ENCODE measurements at places on chromosomes 16 and 17.

GRCh38 chr17:74890554-74890953 lies 2.9 kb downstream of the FADS6 start:
- DNase-seq, result no peak

DNA sequence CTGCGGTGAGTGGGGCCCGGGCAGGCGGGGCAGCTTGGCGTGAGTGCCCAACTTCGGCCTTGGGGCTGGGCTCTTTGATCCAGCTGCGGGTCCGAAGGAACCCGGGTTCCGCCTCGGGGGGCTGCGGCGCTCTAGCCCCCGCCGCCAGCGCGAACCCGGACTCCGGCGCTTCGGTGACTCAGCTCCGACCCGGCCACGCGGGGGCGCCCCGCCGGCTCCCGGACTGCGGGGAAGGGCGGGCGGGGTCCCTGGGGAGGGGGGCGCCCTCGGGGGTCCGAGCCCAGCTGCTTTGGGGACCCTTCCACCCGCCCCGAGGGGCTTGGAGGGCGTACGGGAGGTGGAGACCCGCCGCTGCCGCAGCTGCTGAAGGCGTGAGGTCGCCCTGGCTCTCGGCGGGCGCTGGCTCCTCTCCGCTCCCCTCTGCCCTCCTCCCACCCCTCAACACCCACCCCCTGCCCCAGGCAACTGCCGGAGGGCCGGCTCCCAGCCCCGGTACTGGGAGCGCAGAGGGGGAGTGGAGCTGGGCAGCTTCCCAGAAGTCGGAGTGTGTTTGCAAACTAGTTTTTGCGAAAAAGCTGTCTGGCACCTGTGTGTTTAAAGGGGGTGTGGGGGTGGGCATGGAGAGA lies 516 bp downstream of the CPNE2 start:
- DNase-seq, result peak; percentile 19

DNA sequence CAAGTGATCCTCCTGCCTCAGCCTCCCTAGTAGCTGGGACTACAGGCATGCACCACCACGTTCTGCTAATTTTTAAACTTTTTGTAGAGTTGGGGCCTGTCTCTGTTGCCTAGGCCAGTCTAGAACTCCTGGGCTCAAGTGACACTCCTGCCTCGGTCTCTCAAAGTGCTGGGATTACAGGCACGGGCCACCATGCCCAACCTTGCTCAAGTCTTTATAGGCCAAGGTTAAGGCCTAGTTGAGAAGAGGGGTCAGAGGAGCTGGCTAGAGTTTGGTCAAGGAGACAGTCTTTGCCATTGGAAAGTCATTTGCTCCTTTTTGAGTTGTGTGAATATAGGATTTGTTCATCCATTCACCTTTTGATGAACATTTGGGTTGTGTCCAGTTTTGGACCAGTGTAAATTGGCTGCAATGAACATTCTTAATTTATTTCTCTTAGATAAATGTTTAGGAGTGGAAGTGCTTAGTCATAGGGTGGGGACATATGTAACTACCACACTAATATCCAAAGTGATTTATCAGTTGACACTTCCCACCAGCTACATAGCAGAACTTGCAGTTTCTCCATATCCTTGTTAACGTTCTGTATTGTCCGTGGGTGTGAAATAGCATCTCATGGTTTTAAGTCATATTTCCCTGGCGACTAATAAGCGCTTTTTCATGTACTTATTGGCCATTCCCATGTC lies 30.7 kb upstream of the ARHGAP17 start:
- DNase-seq, result peak; percentile 58

- peak; percentile 77 for DNase-seq
These were observed 100.0 kb upstream of the CREBBP start for GRCh38 chr16:3980253-3981111.

DNA sequence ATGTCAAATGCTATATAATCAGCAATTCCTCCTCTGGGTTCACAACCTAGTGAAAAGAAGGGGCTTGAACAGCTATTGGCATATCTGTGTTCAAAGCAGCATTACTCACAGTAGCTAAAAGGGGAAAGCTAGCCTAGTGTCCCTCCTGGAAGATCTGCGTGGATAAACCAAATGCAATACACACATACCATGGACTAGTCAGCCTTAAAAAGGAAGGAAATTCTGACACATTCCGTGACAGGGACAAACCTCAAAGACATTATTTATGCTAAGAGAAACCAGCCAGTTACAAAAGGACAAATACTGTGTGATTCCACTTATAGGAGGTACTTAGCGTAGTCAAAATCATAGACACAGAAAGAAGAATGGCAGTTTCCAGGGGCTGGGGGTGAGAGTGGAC lies 90.1 kb downstream of the XYLT1 start:
- DNase-seq, result peak; percentile 38

- DNase-seq, result no peak
These were observed 105.8 kb downstream of the ADCY9 start for GRCh38 chr16:4010225-4011158.

GRCh38 chr17:879546-880442 lies 97.6 kb downstream of the MRM3 start:
- DNase-seq, result peak; percentile 90

GRCh38 chr16:68005211-68005610 lies 5.9 kb upstream of the DPEP2 start:
- no peak for DNase-seq

GRCh38 chr16:8595783-8596182 lies 5.5 kb upstream of the TMEM114 start:
- no peak for DNase-seq

- peak; percentile 34 for DNase-seq
These were observed 767 bp downstream of the SYNGR2 start for GRCh38 chr17:78168903-78169793.

Data from cardiac fibroblast (primary cell).